HS-27A (cell line): ENCODE measurements at places on chromosomes 16 and 17.

- no peak for DNase-seq
Observed at GRCh38 chr16:82735186-82735585, 108.4 kb downstream of the CDH13 start.

- DNase-seq, result no peak
Observed at GRCh38 chr16:84700446-84701300, 873 bp downstream of the USP10 start.

DNA sequence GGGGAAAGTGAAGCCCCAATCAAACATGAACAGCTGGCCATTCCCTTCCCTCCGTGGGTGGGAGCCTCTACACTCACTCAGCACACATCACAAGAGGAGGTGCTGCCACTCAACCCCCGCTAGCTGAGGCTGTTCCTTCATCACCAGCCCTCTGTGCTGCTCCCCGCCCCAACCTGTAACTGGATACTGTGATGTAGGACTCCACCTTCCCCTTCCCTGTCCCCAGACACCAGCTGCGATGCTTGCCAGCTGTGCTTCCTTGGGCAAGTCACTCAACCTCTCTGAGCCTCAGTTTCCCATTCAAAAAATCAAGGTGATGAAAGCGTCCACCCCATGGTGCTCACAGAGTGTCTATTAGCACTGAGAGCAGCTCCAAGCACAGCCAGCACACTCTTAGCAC is 273.2 kb downstream of the MRTFB start:
- no peak for DNase-seq

DNA sequence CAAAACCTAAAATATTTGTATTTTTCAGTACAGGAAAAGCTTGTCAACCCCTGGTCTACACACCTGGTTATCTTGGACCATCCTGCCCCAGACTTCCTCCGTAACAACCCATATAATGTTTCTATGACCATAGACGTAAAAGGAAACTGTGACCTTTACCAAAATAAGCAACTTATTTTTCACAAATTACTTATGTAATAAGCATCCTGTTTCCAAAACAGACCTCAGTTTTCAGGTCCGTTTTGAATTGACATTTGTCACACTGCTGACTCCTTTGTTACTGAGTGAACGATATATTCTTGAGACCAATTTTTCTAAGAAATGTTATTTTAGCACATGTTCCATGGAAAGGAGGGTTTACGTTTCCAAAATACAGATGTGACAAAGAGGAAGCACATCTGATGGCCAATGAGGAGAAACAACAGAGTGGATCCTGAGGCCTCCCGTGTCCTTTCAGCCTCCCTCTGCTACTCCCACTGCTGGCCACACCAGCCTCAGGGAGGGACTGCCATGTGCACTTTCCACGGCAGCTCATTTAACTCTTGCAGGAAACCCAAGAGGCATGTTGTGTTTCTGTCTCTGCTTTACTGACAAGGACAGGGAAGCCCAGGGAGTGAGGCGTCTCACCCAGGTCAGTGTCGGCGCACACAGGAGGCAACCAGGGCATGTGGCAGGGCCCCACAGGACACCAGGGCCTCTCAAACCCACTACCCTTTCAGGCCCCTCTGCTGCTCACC is 20.1 kb upstream of the ALDH3A1 start:
- DNase-seq, result no peak
